ENCODE measurements at places on chromosomes 13 and 19.

- DNase-seq: peak; percentile 99
Measured at GRCh38 chr13:99659226-99659625, 158.0 kb downstream of the TM9SF2 start.

- DNase-seq: peak; percentile 94
Measured at GRCh38 chr19:12156223-12157058, at the start of gene ZNF625. TSS of gene ZNF625 (minus strand) at chr19:12156734. CDS start at chr19:12156558, 176 bp downstream.

DNA sequence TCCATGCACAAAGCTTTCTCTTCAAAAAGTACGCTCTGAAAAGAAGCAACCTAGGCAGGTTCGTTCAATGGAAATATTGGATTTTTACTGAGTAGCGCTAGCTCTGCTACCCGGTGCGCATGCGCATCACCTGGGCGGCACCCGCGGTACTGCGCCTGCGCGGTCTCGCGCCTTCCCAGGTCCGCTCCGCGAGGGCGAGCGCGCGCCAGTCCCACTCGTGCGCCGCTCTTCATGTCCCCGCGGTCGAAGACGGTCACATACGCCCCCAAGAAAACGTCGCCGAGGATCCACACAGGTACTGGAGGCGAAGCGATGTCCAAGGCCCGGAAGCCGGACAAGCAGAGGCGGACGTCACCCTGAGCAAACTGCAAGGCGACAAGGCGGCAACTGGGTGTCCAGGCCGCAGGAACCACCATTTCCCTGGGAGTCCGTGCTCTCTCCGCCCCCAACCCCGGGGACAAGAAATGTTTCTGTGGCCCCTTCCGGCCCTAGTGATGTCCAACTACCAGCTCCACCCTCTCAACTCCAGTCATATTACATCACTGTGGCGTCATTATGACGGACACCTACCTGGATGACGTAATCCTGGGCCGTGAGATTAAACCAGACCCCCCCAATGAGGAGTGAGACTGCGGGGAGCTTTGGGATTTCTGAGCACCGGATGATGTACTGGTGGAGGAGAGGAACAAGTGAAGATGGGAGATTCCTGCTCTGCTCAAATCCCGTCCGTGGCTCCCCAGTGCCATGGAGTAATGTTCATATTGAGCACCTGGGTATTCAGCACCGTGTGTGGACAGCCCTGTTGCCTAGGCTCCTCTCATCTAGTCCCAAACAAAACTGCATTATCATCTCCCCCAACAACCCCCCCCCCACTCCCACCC is 4.8 kb upstream of the KCNC3 start:
- DNase-seq: peak; percentile 46

GRCh38 chr13:20351281-20352022 is 119.3 kb upstream of the GJB6 start:
- DNase-seq: peak; percentile 9

DNA sequence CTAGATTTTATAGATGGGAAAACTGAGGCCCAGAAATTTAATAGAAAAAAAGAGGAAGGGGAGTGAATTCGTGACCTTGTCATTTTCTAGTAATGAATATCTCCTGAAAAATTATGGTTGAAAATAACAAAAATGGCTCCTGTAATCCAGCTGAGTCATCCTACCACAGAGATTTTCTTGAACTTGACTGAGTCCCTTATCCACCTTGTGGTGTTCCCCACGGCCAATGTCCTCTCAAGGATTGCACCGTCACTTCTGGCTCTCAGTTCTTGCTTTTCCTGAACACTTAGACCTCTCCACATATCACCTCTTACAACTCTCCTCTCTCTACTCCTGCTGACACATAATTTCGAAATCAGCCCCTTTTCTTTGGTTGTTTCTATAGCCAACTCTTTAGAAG is 1.2 kb upstream of the KATNAL1 start:
- no peak for DNase-seq

- DNase-seq: peak; percentile 45
Measured at GRCh38 chr19:36009220-36009619, 607 bp upstream of the SYNE4 start.

- no peak for DNase-seq
Measured at GRCh38 chr13:90154311-90154960, 1193.1 kb upstream of the MIR17HG start.

DNA sequence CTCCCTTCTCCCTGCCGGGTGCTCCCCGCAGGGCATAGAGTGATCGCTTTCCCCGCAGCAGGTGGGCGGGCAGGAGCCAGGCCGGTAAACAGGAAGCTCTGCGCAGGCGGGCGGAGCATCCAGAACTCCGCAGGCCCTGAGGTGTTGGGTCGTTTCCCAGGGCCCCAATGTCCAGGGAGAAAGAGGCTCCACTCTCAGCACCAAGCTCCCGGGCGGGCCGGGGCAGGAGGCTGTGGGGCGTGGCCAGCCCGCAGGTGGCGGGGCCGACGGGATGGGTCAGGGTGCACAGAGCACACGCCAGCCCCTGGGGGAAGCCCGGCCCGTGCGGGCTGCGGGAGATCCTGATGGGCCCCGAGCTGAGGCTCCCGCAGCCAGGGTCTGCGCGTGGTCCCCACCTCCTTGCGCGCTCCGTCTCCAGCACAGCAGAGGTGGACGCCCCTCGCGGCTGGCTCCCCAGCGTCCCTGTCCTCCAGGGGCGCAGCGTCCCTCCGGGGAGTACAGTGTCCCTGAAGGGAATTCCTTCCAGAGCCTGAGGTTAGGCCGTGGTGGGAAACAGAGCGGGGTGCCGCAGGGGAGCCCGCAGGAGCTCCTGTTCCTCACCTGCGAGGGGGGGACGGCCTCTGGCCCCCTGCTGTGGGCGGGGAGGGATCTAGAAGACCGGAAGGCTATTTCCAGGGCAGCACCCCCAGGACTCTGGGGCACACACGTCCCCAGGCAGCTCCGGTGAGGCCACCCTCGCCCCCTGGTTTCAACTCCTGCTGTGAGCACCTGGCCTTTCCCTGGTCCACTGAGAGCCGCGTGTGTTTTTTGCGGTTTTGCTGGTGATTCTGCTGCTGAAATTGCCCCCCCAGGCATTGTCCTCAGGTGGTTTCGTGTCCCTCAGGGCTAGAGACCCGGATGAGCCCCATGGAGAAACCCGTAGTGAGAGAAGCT is 12.2 kb downstream of the PIP5K1C start:
- peak; percentile 30 for DNase-seq

- no peak for DNase-seq
Measured at GRCh38 chr19:5253406-5254110, 87.1 kb downstream of the PTPRS start.

GRCh38 chr19:11979527-11979926 is 14.7 kb downstream of the ZNF763 start:
- DNase-seq: no peak

GRCh38 chr19:33724021-33724720 is 72.5 kb upstream of the KCTD15 start:
- no peak for DNase-seq

DNA sequence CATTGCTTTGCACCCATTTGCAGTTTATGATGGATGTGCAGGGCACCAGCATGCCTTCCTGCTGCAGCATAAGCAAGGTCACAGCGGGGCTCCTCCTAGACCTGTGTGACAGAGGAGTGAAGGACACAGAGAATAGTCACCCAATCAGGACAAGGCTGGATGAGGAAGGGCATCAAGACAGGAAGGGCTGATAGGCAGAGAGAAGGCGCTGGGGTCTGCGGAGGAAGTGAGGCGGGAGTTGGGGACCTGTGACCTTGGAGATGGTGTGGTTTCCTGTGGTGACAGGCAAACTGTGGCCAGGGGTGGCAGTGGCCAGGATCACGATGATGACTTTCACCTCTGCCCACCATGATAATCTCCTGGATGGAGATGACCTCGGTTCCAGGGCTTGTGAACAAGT is 16.4 kb upstream of the KCTD15 start:
- no peak for DNase-seq

DNA sequence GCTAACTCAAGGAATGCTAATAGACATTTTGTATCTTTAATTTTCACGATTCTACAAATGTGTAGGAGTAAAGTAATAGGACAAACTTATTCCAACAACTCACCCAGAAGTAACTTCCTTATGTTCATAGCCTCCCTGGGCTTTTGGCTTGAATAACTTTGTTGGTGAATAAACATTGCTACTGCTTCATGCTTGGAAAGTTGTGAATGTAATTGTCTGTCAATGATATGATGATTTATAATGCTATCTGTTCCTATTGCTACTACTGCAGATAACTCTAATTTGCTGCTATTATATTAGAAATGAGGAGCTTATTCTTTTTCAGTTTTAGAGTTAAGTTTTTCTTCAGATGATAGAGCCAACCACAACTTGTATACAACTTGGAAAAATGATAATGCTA is 307.7 kb downstream of the PCDH9 start:
- DNase-seq: no peak

DNA sequence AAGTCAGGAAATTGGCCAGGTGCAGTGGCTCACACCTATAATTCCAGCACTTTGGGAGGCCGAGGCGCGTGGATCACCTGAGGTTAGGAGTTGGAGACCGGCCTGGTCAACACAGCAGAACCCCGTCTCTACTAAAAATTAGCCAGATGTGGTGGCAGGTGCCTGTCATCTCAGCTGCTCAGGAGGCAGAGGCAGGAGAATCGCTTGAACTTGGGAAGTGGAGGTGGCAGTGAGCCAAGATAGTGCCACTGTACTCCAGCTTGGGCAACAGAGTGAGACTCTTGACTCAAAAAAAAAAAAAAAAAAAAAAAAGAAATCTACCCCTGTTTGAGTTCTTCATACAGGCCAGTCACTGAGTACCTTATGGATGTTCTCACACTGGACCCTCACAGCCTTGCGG is 42.0 kb downstream of the SLC15A1 start:
- peak; percentile 61 for DNase-seq

- peak; percentile 79 for DNase-seq
Measured at GRCh38 chr13:110132225-110132982, 174.6 kb downstream of the COL4A1 start.

DNA sequence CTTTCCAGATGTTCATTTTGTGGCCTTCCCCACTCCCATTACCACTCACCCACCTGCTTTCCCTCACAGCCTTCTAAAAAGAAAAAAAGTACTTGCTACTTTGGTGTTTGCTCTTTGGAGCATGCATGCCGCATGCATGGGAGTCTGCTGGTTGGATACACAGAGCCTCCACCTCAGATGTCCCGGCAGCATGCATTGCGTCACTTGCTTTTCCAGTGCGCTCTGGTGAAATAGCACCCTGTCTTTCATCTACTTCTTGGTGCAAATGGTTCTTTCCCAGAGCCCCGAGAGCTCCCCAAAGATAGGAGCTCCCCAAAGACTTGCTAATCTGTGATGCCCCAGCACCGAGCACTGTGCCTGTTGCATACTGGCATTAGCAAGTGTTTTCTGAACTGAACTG is 333.2 kb upstream of the ZNF507 start:
- peak; percentile 11 for DNase-seq

DNA sequence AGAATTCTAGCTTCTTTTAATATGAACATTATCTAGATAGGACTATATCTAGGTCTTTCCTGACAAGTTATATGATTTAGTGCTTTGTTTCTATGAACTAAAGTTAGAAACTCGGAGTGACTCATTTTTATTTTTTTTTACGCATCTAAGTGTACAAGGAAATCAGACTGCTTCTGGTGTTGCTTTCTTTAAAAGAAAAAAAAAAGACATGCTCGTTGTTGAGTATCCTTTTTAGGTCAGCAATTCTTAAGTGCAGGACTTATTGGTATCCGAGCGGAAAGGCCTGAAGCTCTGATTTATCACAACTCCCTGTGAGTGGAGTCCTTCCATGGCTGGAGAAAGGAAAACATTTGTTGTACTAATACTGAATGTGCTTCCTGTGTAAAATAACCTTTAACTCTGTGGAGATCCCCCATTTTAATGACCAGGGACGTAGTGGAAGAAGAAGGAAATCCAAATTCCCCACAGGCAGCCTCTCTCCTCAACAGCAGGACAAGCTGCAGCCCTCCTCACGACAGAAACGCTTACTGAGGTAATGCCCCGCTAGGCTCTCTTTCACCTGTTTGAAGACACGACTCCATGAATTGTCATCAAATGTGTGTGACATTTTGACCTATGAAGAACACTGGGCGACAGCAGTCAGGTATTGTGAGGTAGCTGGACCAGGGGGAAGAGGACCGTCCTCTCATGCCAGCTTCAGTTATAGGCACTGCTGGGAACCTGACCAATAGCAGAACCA is 17.9 kb upstream of the POMP start:
- no peak for DNase-seq

DNA sequence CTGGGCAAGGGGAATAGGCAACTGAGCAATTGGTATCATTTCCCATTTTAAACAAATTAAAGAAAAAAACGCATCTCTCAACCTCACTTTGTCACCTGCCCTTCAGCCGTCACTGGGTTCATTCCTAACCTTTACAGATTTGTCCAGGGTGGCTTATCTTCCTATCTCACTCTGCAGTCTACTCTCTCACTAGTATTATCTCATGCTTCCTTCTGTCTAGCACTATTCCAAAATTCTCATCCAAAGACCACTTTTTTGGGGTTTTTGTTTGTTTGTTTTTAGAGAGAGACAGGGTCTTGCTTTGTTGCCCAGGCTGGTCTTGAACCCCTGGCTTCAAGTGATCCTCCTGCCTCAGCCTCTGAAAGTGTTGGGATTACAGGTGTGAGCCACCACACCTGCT is 26.7 kb upstream of the MPHOSPH8 start:
- DNase-seq: no peak

GRCh38 chr13:60944016-60944415 is 471.6 kb downstream of the PCDH20 start:
- DNase-seq: no peak

DNA sequence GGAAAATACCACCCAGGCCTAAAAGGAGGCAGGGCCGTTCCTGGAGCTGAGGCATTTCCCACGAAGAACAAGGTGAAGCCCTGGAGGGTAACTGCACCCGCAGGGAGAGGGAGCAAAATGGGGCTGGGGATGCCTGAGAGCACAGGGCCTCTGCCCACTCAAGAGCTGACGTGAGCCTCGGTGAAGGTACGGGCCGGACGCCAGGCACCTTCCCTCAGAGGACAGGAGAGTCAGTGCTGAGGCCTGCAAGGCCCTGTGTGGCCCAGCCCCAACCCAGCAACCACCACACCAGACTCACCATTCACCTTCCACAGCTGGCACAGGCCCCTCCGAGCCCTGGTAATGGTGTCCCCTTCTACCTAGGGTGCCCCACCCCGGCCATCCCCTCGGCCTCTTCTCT is 36.3 kb downstream of the DNMT1 start:
- no peak for DNase-seq

DNA sequence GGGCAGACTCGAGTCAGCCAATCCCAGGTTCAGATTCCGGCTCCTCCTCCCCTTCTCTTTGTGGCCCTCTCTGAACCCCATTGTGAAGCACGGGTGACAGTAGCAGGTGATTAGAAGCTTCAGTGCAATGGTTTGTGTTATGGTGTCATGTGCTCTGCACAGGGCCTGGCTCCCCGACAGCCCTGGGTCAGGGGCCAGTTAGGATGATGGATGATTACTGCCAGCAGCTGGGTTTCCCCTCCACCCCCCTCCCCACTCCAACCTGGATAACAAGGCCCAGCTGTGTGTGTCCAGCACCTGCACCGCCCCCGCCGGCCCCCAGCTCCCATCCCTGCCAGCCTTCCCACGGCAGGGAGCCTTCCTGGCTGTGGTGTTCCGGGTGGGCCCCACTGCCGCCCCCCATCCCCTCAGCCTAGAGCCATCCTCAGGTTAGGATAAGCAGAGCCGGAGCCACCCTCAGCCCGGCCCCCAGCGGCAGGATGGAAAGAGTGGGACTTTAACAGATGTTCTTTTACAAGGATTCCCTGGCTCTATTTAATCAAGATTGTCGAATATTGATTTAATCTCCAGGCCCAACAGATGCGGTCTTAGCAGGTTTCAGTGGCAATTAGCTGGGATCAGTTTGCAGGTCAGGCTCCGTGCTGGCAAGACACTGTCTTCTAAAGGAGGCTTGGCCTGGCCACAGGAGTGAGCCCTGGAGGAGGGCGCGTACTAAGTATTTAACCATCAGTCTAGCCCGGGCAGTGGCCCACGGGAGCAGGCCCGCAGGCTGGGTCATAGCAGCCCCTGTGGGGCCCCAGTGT is 156.2 kb downstream of the SIPA1L3 start:
- DNase-seq: no peak

GRCh38 chr13:24742977-24743376 is 21.0 kb upstream of the RNF17 start:
- no peak for DNase-seq
